Left renal cortex interstitium (tissue), 4 donors: ENCODE measurements at places on chromosomes 13 and 19. TPM values are rescaled to one million over a fixed set of nuclear protein-coding genes. Genes with fewer than 3 reads are reported as not detected.

ZNF285 gene
- polyA plus RNA-seq = 12.5 TPM

KLF1 gene
- polyA plus RNA-seq = 0.99 TPM

PLIN5 gene
- 12.3 TPM for polyA plus RNA-seq

GRCh38 chr19:29577649-29577963, 28.5 kb upstream of the POP4 start:
- DNase-seq = no peak

CDX2 gene
- not detected for polyA plus RNA-seq

UBE2L5 gene
- polyA plus RNA-seq = 0.51 TPM

KCNC3 gene
- 69.6 TPM for polyA plus RNA-seq

- no peak for DNase-seq
Observed at GRCh38 chr19:35229601-35230000, 1.1 kb upstream of the FAM187B start.

GRCh38 chr19:19662871-19663255, 613 bp downstream of the ATP13A1 start:
- no peak for DNase-seq

- DNase-seq = no peak
Observed at GRCh38 chr19:23286477-23286876, 36.3 kb upstream of the ZNF724 start.

MRPL54 gene
- 58.9 TPM for polyA plus RNA-seq

DNA sequence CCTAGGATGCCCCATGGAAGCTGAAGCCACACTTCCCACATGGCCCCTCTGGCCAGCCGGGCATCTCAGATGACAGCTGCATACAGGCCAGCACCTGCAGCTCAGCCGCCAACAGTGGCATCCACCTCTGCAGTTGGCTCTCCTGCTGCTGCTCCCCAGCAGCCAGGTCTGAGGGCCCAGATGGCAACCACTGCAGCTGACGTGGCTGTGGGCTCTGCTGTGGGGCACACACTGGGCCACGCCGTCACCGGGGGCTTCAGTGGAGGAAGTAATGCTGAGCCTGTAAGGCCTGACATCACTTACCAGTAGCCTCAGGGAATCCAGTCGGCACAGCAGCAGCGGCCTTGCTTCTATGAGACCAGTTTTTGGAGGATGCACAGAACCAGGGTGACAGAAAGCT, 45.3 kb upstream of the LSM14A start:
- no peak for DNase-seq

C19orf67 gene
- not detected for polyA plus RNA-seq

KLK1 gene
- 1.6 TPM for polyA plus RNA-seq

DNA sequence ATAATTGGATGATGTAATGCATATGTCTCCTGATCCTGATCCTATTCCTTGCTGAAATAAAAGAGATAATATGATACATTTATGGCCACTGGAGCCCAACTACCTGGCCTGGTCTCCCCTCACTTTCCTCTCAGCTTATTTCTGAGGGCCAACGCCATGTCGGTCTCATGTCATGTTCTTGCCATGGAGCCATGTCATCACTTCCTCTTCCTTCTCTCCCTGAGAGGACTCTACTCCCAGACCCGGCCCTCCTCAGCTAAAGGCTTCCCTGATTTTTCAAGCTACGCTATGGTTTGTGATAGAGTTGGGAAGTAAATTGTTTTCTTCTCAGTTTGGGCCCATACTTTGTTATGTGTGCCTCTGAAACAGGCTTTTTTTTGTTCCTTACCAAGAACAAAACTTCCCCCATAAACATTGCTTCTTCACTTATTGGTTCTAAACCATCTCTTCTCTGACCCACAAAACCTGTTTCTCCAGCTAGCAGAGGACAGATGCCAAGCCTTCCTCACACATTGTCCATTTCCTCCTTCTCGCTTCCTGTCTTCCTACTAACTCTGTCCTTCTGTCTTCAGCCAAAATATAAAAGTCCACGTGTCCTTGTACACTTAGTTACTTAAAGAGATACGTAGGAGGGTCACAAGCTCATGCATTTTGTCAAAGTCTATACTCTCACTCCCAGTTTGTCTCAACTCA, 319.9 kb upstream of the DACH1 start:
- no peak for DNase-seq

DNA sequence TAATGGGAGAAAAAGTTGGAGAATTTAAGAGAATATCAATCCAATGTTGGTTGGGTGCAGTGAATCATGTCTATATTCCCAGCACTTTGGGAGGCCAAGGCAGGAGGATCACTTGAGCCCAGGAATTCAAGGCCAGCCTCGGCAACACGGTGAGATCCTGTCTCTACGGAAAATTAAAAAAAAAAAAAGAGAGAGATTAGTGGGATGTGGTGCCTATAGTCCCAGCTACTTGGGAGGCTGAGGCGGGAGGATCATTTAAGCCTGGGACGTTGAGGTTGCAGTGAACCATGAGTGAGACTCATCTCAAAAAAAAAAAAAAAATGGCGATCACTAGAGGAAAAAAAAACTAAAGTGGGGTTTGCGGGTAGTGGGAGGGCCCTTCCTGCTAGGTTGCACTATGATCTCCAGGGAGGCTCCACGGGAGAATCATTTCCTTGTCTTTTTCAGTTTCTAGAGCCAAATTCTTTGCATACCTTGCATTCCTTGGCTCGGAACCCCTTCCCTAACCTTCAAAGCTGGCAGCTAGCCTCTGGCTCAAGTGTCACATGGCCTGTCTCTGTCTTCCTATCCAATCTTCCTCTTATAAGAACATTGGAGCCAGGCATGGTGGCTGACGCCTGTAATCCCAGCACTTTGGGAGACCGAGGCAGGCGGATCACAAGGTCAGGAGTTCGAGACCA, 5.8 kb upstream of the ERCC2 start:
- DNase-seq = no peak

DNA sequence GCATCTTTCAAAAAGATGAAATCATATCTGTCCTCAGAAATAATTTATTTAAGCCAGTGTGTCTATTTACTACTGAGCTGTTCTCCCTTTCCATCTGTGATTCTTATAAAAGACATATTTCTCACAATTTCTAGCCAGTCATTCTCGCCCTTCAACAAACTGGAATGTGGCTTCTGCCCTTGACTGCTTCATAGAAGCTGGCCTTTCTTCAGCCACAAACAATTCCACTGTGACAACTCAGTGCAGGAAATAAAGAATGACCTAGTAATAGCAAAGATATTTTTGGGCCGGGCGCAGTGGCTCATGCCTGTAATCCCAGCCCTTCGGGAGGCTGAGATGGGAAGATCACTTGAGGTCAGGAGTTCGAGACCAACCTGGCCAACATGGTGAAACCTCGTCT, 655.5 kb downstream of the PCDH9 start:
- no peak for DNase-seq

PSG6 gene
- not detected for polyA plus RNA-seq

C19orf18 gene
- polyA plus RNA-seq = 5.7 TPM
